Effector memory CD8-positive, alpha-beta T cell (primary cell): ENCODE measurements at places on chromosomes 2 and 18.

DNA sequence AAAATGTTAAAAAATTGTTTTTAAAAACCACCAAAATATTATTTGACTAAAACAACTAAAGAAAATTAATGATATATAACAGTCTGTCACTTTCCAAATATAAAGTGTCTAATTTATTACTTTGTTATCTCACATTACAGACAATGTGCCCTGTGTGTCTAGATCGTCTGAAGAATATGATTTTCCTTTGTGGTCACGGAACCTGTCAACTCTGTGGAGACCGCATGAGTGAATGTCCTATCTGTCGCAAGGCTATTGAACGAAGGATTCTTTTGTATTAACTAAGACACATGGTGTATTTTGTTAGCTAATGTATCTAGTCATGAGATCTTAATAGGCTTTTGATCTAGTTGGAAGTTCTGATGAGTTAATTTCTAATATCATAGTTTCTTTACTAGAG lies 123.8 kb downstream of the MIB1 start:
- DNase-seq, result no peak

- no peak for DNase-seq
Observed at GRCh38 chr2:25957743-25958142, 24.6 kb downstream of the KIF3C start.

- no peak for DNase-seq
Observed at GRCh38 chr2:100072503-100072902, 69.9 kb downstream of the AFF3 start.

DNA sequence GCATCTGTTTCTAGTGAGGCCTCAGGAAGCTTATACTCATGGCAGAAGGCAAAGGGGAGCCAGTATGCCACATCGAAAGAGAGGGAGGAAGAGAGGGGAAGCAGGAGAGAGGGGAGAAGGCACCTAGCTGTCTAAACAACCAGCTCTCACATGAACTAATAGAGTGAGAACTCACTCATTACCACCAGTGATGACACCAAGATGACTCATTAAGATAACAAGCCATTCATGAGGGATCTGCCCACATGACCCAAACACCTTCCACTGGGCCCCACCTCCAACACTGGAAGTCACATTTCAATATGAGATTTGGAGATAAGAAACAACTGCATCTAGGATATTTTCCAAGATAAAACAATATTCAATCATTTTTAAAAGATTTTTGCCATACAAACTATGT lies 753.9 kb upstream of the ZEB2 start:
- no peak for DNase-seq

- DNase-seq, result no peak
Observed at GRCh38 chr18:59063300-59063906, 76.3 kb upstream of the SEC11C start.

- no peak for DNase-seq
Observed at GRCh38 chr18:159037-159652, 788 bp downstream of the USP14 start.

DNA sequence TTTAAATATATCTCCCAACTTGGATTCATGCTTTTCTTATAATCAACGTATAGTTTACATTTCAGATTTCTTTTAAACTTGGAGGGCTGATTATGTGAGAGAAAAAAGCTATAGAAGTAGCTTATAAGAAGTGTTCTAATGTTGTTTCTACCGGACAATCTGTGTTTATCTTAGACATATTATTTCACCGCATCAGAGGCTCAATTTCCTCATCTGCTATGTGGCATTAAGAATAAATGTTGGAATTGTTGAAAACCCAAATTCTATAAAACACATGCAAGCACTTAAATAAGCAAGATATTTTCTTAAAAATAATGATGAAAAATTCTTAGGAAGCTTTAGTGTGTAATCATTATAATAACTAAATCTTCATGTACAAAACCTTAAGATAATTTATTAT lies 407.9 kb downstream of the HRH4 start:
- DNase-seq, result no peak

GRCh38 chr2:43251171-43251731 lies 24.8 kb upstream of the ZFP36L2 start:
- DNase-seq, result no peak

DNA sequence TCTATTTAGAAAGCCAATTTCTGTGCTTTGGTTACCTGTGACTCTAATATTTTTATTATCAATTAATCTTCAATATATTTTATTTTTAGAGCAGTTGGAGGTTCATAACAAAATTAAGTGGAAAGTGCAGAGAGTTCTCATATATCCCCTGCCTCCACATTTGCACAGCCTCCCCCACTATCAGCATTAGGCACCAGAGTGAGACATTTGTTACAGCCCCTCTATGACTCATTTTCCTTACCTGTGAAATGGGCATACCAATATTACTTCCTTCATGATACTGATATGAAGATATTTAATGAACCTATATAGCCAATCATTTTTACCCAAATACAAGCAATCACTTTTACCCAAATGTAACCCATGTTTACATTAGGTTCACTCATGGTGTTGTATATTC lies 34.0 kb upstream of the CYTIP start:
- DNase-seq, result no peak

GRCh38 chr18:46754188-46754587 lies 2.7 kb downstream of the ST8SIA5 start:
- no peak for DNase-seq

DNA sequence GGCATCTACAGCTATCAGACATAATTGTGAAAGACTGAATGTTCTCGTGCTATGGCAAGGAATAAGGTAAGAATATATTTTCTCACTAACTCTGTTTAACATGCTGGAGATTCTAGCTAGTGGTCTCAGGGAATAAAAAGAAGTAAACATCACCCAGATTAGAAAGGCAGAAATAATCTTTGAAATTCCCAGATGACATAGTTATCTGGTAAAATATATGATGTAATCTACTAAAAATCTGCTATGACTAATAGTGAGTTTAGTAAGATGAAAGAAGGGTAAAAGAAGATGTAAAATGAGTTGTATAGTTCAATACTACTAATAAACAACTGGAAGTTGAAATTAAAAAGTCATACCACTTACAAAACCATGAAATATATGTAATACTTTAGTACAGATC lies 134.2 kb downstream of the DSC3 start:
- no peak for DNase-seq

- no peak for DNase-seq
Observed at GRCh38 chr2:185373229-185373628, 365.4 kb upstream of the FSIP2 start.

- DNase-seq, result no peak
Observed at GRCh38 chr2:29583104-29583503, 338.3 kb downstream of the ALK start.

GRCh38 chr2:241103176-241103595 lies 1.1 kb upstream of the MTERF4 start:
- DNase-seq, result no peak

DNA sequence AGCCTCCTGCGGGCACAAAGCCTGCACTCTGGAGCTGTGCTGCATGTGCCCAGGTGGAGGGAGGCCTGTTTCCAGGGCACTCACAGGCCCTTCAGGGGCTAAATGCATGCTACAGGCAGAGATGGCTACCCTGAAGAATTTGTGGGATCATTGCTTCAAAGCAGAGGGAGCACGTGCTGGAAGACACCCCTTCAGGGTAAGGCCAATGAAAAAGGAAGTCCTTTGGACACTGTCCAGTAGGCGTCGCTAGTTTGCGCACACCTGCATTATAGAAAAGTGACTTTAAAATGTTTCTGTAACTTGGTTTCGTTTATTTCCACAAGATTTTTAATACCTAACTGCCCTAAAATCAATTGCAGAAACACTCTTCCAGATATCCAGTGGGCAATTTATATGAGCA lies 325.3 kb downstream of the ZNF516 start:
- DNase-seq, result no peak

GRCh38 chr18:58611395-58612131 lies 17.3 kb downstream of the ALPK2 start:
- no peak for DNase-seq

DNA sequence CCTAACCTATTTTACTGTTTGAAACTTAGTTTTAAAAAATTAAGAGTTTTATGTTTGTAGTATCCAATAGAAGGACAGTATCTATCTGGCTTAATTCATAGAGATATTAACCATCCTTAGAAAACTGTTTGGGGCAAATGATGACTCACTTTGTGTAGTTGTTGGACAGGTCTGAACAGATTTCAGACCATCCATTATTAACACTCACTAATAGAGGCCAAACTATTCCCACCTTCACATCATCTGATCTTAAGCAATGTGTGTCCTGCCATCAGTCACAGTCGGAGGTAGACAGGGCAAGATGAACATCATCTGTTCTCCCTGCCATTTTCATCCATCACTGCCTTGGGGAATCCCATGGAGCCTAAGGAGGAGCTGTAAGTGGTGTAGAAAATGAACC lies 164.6 kb upstream of the DCC start:
- DNase-seq, result no peak

- no peak for DNase-seq
Observed at GRCh38 chr2:213233438-213234330, 50.6 kb upstream of the SPAG16 start.

GRCh38 chr2:85143463-85144082 lies 10.4 kb downstream of the TCF7L1 start:
- DNase-seq, result no peak

DNA sequence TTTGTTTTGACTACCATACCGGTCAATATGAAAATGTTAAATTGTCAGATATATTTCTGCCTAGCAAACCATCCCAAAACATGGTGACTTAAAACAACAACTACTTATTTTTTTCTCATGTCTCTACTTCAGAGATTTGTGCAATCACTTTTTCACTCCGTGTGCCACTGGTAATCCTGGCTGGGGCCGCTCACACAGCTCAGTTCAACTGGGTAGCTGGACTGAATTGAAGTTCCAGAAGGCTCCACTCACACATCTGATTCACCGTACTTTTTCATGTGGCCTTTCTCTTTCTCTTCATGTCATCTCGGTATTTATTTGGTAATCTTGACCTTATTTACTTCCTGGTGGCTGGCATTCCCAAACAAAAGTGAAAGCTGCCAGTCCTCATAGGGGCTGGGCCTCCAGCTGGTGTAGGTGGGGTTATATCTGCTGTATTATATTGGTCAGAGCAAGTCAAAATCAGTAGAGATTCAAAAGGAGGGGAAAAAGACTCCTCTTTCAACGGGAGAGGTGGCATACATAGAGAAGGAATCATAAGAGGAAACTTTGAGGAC lies 513.9 kb upstream of the NXPH2 start:
- DNase-seq, result no peak

DNA sequence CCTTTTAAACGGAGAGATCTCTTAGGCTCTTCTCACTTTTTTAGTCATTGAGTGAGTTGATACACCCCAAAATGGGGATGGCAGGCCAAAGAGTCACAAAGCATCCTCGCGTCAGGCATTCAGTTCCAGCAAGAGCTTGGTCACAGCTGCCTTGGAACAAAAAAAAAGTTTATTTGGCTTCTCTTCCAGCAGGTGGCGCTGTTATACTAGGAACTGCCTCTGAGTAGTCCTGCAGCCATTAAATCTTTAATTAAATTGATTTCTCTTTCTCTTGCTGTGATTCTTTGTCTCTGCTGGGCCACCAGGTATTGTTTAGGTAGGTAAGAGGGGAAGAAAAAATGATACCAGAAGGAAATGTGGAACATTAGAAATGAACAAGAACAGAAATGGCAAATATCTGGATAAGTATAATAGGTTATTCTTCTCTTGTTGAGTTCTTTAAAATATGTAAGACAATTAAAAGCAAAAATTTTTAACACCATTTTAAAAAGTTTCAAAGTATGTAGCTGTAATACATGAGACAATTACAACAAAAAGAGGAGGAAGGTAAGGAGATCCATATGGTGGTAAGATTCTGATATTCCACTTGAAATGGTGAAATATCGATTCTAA lies 175.1 kb downstream of the GALNT1 start:
- peak; percentile 42 for DNase-seq

GRCh38 chr2:226508683-226509082 lies 290.9 kb downstream of the IRS1 start:
- DNase-seq, result no peak

DNA sequence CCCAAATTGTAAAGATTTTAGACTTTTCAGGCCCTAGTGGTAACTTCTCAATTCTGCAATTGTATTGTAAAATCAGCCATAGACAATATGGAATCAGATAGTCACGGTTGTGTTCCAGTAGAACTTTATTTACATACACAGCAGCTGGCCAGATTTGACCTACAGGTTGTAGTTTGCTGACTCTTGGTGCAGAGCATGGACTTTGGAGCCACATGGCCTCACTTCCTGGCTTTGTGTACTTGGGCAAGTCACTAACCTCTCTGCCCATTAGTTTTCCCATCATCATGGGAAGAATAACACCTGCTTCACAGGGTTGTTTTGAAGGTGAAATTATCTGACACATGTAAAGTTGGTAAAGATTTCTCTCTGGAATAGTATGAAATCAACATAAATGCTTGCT lies 147.6 kb downstream of the TMEM200C start:
- DNase-seq, result no peak

DNA sequence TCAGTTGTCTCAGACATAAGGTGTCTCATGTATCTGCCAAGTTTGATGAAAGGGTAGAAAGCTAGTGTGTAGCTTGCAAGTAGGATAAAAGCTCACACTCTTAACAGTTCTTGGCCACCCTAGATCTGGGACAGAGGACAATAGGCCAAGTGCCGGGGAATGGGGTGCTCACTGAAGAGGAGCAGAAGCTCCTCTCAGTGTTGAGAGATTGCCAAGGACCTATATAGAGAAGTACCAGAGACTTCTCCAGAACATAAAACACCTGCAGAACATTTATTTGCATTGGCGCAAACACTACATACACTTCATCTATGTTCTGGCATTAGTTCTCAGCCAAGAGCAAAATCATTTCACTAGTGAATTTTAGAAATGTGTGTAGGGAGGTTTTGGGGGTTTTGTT lies 2.9 kb upstream of the GTF3C3 start:
- no peak for DNase-seq

DNA sequence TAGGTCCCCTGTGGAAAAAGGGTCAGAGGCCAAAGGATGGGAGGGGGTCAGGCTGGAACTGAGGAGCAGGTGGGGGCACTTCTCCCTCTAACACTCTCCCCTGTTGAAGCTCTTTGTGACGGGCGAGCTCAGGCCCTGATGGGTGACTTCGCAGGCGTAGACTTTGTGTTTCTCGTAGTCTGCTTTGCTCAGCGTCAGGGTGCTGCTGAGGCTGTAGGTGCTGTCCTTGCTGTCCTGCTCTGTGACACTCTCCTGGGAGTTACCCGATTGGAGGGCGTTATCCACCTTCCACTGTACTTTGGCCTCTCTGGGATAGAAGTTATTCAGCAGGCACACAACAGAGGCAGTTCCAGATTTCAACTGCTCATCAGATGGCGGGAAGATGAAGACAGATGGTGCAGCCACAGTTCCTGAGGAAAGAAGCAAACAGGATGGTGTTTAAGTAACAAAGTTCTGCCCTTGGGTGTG lies 165.8 kb downstream of the RPIA start:
- no peak for DNase-seq

DNA sequence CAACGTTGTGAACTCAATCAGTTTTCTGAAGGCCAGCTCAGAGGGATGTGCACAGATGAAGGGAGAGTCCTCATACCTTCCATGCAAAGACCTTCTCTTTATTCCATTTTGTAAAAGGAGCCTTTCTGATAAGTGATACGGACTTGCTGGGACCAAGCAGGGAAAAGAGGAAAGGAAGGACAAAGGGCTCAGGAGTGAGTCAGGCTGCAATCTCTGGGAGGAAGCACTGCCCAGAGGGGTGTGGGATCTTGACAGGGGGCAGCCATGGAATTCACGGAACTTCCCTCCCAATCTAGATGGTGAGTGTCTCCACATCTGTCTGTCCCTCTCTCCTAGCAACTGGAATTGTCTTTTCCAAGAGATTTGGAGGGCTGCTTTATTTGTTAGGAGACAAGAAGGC lies 281.4 kb upstream of the CELF4 start:
- DNase-seq, result no peak
